ENCODE measurements at places on chromosomes 11 and 22. TPM values are rescaled to one million over a fixed set of nuclear protein-coding genes. Genes with fewer than 3 reads are reported as not detected.

KDM4E gene
- not detected for total RNA-seq

ALDH3B1 gene
- 21.6 TPM for total RNA-seq

KRTAP5-11 gene
- not detected for total RNA-seq

LRRC4C gene
- total RNA-seq: 2.7 TPM

VSTM5 gene
- not detected for total RNA-seq

OR10D3 gene
- not detected for total RNA-seq

BTG4 gene
- total RNA-seq: not detected

MUC6 gene
- total RNA-seq: not detected

YPEL4 gene
- total RNA-seq: 0.55 TPM

C11orf98 gene
- total RNA-seq: 44.0 TPM

SERHL2 gene
- 2.4 TPM for total RNA-seq

PAK1 gene
- 15.2 TPM for total RNA-seq

LRRC32 gene
- total RNA-seq: 56.0 TPM

F2 gene
- not detected for total RNA-seq

SCGB2A2 gene
- total RNA-seq: not detected

GPR152 gene
- total RNA-seq: not detected

GAB4 gene
- not detected for total RNA-seq

CDCA5 gene
- total RNA-seq: 0.16 TPM

IL10RA gene
- 11.4 TPM for total RNA-seq

B4GALNT4 gene
- 0.39 TPM for total RNA-seq

MRGPRE gene
- total RNA-seq: not detected

MPPED1 gene
- not detected for total RNA-seq

GDPD4 gene
- total RNA-seq: not detected

MACROD1 gene
- total RNA-seq: 59.0 TPM

FIBIN gene
- total RNA-seq: 25.5 TPM

AMPD3 gene
- 5.3 TPM for total RNA-seq

RAB39A gene
- 0.22 TPM for total RNA-seq

PARVG gene
- total RNA-seq: 7.2 TPM

RIMBP3B gene
- not detected for total RNA-seq

POU2AF1 gene
- 1.6 TPM for total RNA-seq

ATG13 gene
- total RNA-seq: 80.2 TPM

SMIM35 gene
- total RNA-seq: not detected
